Kidney tubule cell (primary cell): ENCODE measurements at places on chromosomes 11 and 22.

GRCh38 chr22:49755631-49756001 is 72.1 kb downstream of the BRD1 start:
- no peak for DNase-seq

DNA sequence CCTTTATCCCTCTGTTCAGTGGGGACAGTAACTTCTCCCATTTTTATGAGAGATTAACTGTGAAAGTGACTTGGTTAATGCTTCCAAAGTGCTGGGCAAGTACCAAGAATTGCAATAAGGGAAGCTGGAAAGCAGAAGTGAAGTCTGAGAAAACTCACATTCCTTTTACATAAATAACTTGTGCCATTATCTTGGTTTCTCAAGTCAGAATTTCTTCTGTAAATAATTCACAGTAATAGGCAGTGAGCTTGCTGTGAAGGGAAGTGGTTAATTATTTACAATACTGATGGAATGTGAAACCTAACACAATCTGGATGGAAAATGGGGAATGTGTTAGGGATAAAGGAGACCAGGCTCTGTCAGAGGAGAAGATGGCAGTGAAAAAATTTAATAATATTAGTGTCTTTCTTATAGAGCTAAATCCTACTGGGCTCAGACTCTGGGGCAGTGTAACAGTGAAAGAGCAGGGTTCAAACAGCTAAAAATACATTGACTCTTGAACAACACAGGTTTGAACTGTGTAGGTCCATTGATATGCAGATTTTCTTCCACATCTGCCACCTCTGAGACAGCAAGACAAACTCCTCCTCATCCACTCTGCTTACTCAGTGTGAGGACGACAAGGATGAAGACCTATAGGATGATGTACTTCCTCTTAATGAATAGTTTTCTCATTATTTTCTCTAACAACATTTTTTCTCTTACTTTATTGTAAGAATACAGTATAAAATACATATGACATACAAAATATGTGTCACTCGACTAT is 251.5 kb upstream of the ISX start:
- DNase-seq = peak; percentile 96

GRCh38 chr22:38222797-38223119 is 21.0 kb downstream of the MAFF start:
- DNase-seq = peak; percentile 55

DNA sequence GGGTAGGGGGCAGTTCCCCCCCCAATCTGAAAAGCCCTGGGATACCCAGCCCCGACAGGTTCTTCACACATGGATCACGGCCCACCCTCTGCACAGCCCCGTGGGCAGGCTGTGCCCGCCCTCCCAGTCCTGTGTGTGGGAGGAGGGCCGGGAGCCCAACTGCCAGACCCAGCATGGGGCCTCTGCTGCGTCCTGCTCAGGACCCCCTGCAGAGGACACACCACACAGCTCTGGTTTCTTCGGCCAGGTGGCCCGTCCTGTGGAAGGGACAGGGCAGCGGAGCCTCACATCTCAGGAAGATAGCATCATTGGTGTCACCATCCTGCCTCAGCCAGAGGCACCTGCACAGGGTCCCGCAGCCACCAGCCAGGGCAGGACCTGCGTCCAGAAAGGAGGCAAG is 396.0 kb downstream of the TBC1D22A start:
- DNase-seq = no peak

DNA sequence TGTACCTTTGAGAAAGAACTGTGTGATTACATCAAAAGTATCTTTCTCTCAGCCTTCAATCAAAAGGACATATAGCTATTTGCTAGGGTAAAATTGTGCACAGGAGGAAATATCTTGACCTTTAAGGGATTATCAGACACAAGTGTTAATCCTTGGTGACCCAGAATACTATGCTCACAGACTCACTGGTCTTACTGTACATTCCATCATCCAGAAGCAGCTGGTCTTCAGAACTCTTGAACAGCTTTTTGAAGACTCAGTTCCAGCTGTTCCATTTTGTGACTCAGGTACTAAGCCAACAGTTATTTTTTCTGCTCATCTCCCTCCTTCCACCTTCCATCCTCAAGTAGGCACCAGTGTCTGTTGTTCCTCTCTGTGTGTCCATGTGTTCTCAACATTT is 19.8 kb downstream of the ZBED5 start:
- DNase-seq = no peak

- peak; percentile 65 for DNase-seq
Measured at GRCh38 chr22:33049119-33049729, 9.0 kb downstream of the SYN3 start.

DNA sequence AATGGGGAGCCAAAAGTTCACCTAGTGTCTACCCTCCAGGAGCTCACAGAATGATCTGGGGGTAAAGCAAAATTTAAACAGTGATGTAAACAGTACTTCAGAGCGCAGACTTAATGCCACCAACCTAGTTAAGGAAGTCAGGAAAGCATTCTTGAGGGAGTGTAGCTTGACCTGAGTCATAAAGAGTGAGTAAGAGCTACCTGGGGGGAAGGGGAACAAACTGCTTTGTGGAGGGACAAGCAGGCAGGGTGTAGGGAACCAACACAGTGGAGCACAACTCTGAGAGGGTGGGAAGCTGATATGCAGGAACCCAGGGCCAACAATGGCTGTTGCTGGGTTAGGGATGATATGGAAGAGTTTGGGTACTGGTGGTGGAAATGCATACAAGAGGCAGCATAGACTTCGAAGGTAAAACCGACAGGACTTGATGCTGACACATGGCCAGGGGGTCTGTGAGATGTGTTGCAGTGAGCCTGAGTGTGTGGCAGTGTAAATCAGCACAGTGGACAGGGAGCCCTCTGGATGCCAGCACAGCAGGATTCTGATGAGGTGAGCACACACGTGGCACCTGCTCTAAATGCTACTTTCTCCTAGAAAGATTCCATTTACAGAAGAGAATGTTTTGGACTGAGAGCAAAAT is 58.3 kb upstream of the CYP2D6 start:
- DNase-seq = peak; percentile 86
